ENCODE measurements at places on chromosomes 16 and 17.

- DNase-seq, result no peak
Measured at GRCh38 chr17:71232801-71233559, 887.8 kb upstream of the SOX9 start.

DNA sequence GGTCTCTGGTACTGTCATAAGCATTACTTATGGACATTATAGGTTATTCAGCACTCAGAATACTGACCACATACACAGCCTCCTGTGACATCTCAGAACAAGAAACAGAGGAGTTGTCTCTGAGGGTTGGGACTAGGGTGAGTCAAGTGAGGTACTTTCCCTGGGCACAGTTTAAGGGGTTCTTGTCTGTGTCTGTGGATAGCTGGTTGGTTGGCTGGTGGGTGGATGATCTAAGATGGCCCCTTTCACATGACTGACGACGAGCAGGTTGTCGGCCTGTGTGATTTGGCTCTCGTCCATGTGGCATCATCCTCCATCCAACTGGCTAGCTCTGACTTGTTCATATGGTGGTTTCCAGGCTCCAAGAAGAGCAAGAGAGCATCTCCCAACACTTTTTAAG, 163.9 kb downstream of the PRKCB start:
- DNase-seq, result no peak

- no peak for DNase-seq
Measured at GRCh38 chr16:3829631-3830536, 50.6 kb downstream of the CREBBP start.

GRCh38 chr17:66964930-66965800, 658 bp downstream of the CACNG4 start:
- DNase-seq, result no peak

GRCh38 chr17:49618028-49618611, 42.4 kb downstream of the NXPH3 start:
- peak; percentile 11 for DNase-seq

DNA sequence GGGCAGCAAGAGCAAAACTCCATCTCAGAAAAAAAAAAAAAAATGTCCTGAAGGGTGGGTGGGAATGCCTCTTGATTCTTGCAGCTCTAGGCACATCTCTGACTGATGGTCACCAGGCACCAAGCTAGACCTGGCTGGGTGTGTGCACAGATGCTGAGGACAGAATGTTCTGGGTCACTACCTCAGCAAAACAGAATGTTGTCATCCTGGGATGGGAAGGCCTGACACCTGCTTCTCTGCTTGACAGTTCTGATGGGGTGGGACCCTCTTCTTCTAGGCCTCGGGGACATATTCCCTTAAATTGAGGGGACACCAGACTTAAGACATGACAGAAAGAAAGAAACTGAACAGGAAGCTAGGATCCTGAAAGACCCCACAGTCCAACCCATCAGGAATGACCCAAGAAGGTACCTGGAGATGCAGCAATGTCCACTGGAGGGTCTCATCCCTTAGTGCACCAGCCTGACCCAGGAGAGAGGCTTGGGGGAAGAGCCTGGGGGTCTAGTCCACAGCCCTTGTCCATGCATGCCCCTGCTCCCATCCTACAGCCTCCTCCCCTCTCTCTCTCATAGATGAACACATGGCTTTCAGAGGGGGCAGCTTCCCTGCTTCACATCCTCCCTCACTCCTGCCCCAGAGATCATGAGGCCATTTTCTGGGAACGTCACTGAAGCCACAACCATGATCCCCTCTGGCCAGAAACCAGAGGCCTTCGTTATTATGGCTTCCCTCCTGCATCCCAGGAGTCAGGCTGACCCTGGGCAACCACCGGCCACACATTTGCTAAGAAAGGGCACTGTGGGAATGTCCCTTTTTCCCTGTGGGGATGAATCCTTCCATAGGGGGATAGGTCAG, 3.8 kb upstream of the STAT5B start:
- DNase-seq, result no peak

GRCh38 chr17:77767148-77767547, 191.4 kb upstream of the TNRC6C start:
- no peak for DNase-seq

GRCh38 chr17:73198930-73199260, 6.0 kb downstream of the COG1 start:
- DNase-seq, result no peak

- DNase-seq, result no peak
Measured at GRCh38 chr17:57511475-57512123, 233.5 kb downstream of the CCDC182 start.

GRCh38 chr17:48526608-48527546, 3.9 kb downstream of the HOXB1 start:
- no peak for DNase-seq

- no peak for DNase-seq
Measured at GRCh38 chr17:7559320-7560171, 996 bp downstream of the TNFSF13 start.

- DNase-seq, result no peak
Measured at GRCh38 chr17:11242411-11242810, 1.4 kb downstream of the SHISA6 start.

- peak; percentile 26 for DNase-seq
Measured at GRCh38 chr16:30186782-30187555, 3.6 kb downstream of the CORO1A start.

DNA sequence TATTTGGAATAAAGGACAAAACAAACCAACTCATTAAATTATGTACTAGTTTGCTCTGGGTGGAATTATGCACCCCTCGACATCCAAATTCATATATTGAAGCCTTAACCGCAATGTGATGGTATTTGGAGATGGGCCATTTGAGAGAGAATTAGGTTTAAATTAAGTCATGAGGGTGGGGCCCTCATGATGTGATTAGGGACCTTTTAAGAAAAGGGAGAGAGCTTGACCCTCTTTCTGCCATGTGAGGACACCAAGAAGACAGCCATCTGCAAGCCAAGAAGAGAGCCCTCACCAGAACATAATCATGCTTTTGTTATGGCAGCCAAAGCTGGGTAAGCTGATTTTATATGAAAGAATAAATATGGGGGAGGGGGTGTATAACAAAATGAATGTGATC, 2.0 kb downstream of the C16orf87 start:
- DNase-seq, result no peak

GRCh38 chr17:13580790-13581189, 20.9 kb downstream of the HS3ST3A1 start:
- DNase-seq, result no peak

DNA sequence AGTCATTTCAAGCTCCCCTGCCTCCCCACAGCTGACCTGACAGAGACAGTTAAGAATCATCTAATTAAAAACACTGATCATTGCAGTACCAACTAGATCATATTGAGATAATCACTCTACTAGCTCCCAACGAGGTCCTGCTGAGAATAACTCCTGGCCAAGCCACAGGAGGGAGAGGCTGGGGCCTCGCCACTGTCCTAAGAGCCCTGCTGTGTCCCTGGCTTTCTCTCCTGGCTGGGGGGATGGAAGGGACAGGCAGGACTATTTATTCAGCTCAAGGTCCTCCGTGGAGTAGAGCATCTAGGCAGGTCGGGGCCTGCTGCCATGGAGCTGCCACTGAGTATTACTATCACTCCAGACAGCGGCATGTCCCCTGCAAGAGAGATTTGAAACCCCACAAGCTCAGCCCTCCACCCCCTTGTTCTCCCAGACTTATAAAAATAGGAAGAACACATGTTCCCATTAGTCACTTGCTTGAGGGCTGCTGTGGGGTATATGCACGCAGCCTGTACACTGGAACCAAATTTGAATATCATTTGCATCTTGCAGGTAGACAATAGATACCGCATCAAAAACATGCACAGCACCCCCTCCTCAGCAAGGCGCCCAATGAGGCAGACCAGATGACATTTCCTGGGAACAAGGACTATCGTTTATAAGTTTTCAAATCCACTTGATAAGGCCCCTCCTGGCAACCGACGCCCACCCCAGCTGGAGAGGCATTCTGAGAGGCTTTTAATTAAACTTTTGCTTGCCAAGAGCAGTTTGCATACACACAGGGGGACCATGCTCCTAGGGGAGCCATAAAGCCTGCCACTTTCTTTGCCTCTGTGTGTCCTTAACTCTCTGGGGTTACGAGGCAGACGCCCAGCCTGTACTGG, 385.2 kb upstream of the ZFHX3 start:
- no peak for DNase-seq

DNA sequence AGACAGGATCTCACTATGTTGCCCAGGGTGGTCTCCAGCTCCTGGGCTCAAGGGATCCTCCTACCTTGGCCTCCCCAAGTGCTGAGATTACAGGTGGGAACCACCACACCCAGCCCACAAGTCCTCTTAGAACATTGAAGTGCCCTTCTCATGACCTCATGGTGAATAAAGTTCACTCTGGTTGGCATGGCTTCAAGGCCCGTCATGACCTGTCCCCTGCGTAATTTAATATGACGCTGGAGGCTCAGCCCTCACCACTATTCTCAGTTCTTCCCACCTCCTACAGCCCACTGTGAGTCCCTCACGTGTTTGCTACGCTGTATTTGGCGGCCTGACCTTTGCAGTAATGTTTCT, 1.9 kb downstream of the ENDOV start:
- DNase-seq, result no peak

- DNase-seq, result no peak
Measured at GRCh38 chr17:7541074-7541621, 7.7 kb upstream of the TNFSF12 start.

GRCh38 chr17:39925282-39926134, 1.9 kb downstream of the ORMDL3 start:
- no peak for DNase-seq

- no peak for DNase-seq
Measured at GRCh38 chr17:41678411-41678906, 10.2 kb upstream of the EIF1 start.

GRCh38 chr17:40349895-40350688, 14.4 kb downstream of the GJD3 start:
- peak; percentile 74 for DNase-seq

GRCh38 chr16:68194251-68194650, 41.7 kb downstream of the ESRP2 start:
- DNase-seq, result no peak

- no peak for DNase-seq
Measured at GRCh38 chr16:8605554-8605953, 15.2 kb upstream of the TMEM114 start.

GRCh38 chr16:25045696-25046381, 30.7 kb upstream of the ARHGAP17 start:
- DNase-seq, result peak; percentile 67

- no peak for DNase-seq
Measured at GRCh38 chr16:630249-630814, 453 bp upstream of the WFIKKN1 start.

- DNase-seq, result peak; percentile 37
Measured at GRCh38 chr17:41492771-41493170, 3.1 kb upstream of the KRT36 start.

- peak; percentile 41 for DNase-seq
Measured at GRCh38 chr16:10729104-10730048, 14.3 kb upstream of the NUBP1 start.

DNA sequence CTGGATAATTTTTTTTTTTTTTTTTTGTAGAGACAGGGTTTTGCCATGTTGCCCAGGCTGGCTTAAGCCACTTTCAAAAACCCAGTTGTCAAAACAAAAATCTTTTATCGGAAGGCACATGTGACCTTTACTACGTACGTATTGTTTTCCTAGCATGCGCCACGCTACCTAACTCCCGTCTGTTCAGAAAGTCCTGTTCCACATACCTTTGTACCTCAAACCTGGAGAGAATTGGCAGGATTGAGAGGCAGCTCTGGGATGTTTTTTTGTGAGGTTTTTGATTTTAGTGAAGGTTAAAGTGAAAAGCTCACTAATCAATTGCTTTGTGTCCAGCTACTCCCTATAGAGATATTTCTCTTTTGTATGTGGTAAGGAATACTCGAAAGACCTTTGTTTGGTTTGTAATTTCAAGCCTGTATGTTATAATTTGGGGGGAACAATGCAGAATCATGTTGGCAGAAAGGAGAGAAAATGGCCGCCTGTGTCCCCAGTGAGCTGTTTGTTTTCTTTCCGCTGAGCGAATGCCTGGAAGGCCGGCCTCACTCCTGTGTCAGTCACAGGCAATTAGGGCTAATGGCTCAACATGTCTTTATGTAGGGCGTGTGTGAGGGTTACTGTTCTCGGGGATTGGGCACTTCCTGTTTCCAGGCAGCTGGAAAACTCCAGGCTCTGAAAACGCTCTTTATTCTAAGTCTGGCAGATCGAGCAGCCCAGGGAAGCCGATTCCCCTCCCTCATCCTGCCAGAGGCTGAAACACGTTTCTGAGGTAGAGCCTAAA, 60.8 kb upstream of the CLEC18A start:
- DNase-seq, result peak; percentile 67

- DNase-seq, result peak; percentile 74
Measured at GRCh38 chr16:70746708-70747424, 54.1 kb downstream of the VAC14 start.

- DNase-seq, result peak; percentile 63
Measured at GRCh38 chr17:61294777-61295176, 104.9 kb upstream of the TBX2 start.

DNA sequence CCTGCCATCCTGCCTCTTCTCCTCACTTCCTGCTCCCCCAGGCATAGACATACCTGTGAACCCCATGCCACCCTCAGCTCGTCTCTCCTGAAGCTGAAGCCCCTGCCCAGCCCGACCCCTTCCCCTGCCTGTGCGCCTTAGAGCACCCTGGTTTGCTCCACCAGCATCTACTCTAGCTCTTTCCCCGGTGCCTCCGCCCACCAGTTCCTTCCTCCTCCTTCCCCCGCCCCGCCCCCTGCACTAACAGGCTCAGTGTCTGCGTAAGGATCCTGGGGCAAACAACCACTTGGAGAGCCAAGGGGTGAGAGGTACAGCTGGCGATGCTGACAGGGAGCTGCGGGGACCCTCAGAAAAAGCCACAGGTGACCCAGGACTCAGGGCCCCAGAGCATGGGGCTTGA, 1.9 kb downstream of the GPR142 start:
- no peak for DNase-seq

- no peak for DNase-seq
Measured at GRCh38 chr16:86220561-86220960, 289.8 kb upstream of the FOXF1 start.

- DNase-seq, result peak; percentile 100
Measured at GRCh38 chr17:35433075-35433894, 985 bp upstream of the SLFN12 start.
